ENCODE measurements at places on chromosomes 16 and 17. TPM values are rescaled to one million over a fixed set of nuclear protein-coding genes. Genes with fewer than 3 reads are reported as not detected.

The ZNF771 gene
- 7.9 TPM for total RNA-seq

The CLEC18B gene
- total RNA-seq = not detected

The TMEM235 gene
- total RNA-seq = not detected

The SOX9 gene
- 14.3 TPM for total RNA-seq

The PLLP gene
- total RNA-seq = 2.5 TPM

The MYH3 gene
- 0.46 TPM for total RNA-seq

The TBC1D3I gene
- total RNA-seq = not detected

The RAPGEFL1 gene
- total RNA-seq = 2.5 TPM

The NLRC5 gene
- total RNA-seq = 13.7 TPM

The SMIM5 gene
- total RNA-seq = 14.2 TPM
